ENCODE measurements at places on chromosomes 6 and 20.
A peak's percentile ranks its signal among the peaks of the same experiment; 100 is the strongest.

DNA sequence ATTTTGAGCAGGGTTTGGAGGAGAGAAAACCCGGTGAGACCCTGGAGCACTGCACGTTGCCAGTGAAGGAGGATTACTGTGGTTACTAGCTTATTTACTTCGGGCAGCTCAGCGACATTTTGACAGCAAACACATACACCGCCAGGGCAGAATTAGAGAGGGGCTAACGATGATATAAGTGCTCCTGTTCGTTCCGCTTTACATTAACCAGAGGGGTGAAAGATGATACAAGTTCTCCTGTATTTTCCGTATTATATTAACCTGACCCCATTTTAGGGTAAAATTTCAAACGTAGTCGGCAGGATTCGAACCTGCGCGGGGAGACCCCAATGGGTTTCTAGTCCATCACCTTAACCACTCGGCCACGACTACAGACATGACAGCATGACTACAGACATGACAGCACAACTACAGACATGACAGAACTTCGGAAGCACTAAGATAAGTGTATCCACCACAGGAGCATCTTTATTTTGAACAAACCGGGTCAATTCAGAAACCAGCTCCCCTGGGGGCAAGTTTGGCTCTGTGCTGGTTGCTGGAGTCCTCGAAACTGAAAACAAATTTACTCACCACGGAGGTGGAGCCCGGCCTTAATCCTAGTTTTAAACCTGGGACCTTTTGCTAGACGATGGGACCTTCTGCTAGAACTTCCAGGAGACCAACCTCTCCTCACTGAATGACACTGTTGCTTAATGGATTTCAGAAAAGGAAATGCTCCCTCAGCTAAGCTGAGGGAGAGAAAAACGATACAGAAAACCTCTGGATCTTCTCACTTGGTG, 80.4 kb upstream of the ZNF184 start:
- DNase-seq, result peak; percentile 85

- DNase-seq, result no peak
These were observed 64.2 kb downstream of the EDN3 start for GRCh38 chr20:59364611-59365010.

- peak; percentile 57 for DNase-seq
These were observed 15.2 kb downstream of the RSPH4A start for GRCh38 chr6:116631379-116631990.

DNA sequence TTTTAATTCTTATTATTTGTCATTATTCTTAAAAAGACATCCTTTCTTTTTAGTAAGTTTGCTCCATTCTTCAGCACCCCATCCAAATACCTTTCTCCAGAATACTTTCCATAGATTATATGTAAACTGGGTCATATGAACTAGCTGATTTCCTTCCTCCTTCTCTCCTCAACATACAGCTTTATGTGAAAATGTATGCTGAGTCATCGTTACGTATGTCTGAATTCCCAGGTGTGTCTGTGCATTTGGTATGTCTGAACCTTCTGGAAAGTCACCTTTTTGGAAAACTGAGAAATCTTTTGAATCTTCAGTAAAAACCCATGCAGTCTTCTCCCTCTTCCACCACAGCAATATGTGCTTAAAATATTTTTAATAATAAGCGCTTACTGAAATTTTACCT, 264.5 kb downstream of the EYA4 start:
- no peak for DNase-seq
